Stimulated activated CD8-positive, alpha-beta memory T cell treated with anti-CD3 and anti-CD28 coated beads, Interleukin-12 subunit alpha, Interleukin-12 subunit beta, amount 100 ng/mL, for 4 hours (primary cell): ENCODE measurements at places on chromosomes 11 and 22.

DNA sequence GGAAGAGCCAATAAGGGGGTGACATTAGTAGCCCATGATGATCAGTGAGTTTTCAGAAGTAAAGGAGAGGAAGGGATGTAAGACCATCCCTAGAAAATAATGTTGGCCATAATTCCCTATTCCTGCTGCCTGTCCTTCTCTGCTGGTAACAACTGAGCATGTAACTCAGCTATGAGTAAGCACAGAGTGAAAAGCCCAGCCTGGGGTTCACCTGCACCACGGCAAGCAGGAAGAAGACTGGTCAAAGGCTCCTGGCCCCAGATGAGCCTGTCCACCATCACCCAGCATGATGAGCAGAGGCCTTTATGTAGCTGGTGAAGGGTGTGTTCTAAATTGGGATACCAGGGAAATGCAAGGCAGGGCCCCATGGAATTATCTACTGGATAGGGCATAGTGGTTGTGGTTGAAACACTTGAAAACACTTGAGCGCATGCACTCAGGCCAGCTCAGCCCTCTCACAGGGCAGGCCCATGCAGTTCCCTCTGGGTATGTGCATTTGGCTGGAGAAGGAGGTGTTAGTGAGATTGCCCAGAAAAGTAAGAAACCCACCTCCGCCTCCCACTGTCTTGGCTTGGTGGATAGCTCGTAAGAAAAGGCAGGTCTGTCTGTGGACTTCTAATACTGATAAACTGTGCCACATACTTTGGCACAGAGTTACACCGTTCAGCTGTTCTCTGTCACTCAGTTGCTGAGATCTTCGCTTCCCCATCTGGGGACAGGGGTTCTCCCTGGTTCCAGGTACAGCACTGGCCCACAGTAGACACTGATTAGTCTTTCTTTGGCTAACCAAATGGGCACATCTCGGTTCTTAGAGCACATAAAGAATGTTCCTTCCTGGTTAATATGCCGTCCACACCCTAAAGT lies 86.8 kb downstream of the AMOTL1 start:
- no peak for DNase-seq

- DNase-seq: no peak
These were observed 86.8 kb downstream of the TEAD1 start for GRCh38 chr11:12761029-12761428.

- DNase-seq: no peak
These were observed 1.4 kb upstream of the MUC2 start for GRCh38 chr11:1073261-1073724.

- DNase-seq: no peak
These were observed 468 bp downstream of the DDIAS start for GRCh38 chr11:82901922-82902485.

GRCh38 chr11:35427071-35427470 lies 7.7 kb upstream of the SLC1A2 start:
- no peak for DNase-seq

GRCh38 chr22:37212174-37212906 lies at the start of gene SSTR3:
TSS of gene SSTR3 (minus strand) at chr22:37212477. CDS start at chr22:37207803, 4,674 bp downstream.
- DNase-seq: no peak

- peak; percentile 52 for DNase-seq
These were observed 62.8 kb downstream of the BCR start for GRCh38 chr22:23243006-23243573.

DNA sequence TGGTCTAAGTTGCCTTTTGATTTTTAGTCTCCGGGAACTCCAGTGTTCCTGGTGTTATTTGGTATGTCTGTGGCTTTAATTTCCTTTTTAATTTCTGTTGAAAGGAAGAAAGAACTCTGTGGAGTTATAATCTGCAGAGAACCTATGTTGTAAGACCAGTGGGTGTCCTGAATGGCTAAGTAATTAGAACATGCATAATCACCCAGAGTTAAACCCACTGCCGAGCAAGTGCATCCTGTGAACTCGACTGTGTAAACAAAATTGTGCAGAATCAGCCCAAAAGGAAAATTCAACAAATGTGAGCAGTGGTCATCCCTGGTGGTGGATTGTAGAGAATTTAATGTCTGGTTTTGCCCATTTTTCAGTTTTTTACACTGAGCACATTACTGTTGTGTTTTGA lies 162.5 kb downstream of the COMMD9 start:
- no peak for DNase-seq

DNA sequence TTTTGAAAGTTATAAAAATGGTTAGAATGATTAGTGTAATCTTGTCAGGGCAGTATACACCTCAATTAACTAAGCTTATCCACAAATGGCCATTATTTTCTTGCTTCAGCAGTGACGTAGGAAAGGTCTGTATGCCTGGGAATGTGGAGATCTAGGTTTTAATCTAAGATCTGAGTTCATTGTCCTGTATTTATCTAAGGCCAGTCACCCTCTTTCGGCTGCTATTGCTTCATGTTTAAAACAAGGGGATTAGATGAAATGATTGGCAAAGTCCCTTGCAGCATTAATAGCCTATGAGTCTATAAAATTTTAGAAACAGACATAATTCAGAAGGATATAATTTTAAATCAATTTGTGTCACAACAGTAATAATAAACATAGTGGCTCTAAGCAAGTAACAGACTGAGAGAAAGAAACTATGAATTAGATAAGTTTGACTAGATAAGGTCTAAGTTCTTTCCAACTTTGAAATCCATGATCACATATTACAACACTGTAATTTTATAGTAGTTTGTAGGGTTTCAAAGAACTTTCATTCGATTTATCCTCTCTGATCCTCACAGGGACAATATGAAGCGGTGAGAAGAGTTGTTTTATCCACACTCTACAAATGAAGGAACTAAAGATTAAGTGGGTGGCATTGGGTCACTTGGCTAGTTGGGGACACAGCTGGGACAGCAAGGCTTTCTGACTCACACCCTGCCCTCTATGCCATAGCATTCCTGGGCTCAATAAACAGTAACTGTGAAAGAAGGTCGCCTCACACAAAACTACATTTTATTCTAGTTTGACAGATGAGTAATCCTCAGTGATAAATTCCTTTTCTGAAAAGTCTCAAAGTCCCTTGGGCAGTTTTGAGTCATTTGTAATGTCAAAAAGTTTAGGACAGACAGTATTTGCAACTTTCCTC lies 60.6 kb upstream of the RDX start:
- no peak for DNase-seq

GRCh38 chr11:121591405-121592033 lies 138.8 kb upstream of the SORL1-AS1 start:
- peak; percentile 18 for DNase-seq

- no peak for DNase-seq
These were observed 32.2 kb downstream of the DNHD1 start for GRCh38 chr11:6529266-6529665.

- DNase-seq: no peak
These were observed 31.6 kb downstream of the SIK2 start for GRCh38 chr11:111633756-111634362.

DNA sequence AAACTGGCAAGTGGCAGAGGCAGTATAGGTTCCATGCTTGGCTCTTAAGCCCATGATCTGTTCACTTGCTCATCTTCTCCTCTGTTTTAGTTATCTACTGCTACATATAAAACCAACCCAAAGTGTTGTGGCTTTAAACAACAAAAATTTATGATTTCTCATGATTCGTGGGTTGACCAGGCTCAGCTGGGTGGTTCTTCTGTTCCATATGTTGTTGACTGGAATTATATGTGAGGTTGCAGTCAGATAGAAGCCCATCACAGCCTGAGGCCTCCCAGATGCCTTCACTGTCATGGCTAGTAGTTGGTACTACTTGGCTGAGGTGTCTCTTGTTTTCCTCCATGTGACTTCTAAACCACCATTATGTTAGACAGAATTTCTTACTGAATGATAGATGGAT lies 632.6 kb downstream of the NELL1 start:
- DNase-seq: no peak

- no peak for DNase-seq
These were observed 43.2 kb upstream of the BLID start for GRCh38 chr11:122159173-122159721.

DNA sequence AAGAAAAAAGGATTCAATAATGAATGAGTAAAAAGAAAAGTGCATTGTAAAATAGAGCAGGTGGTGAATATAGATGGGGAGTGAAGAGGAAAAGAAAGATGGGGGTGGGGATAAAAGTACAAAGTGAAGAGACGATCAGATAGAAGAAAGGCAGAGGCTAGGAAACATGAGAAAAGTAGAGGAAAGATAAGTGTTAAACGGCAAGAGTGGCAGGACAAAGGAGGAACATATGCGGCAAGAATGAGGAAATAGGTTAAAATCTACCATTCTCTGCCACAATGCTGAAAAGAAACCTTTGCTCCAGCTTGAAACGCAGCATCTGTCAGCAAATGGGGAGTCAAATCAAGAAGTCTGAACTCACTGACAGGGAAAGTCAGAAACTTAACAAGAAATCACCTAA lies 6.8 kb downstream of the FUT4 start:
- DNase-seq: no peak

- DNase-seq: no peak
These were observed 54.8 kb upstream of the FDX1 start for GRCh38 chr11:110374921-110375320.

DNA sequence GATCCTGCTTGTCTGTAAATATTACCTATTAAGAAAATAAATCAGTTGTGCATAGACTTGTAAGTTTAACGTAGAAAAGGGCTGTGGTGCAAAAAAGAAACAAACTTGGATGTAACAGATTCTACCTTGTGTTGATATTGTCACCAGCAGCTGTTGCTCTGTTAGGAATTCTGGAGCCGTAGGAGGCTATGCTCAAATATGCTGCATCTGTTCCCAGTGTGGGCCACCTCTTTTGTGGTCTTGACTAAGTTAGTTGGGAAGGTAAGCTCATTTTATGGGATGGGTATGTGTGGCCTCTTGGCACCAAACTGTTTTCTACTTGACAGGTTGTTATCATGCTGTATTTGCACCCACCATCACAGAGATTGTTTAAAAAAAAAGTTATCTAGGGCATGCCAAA lies 29.4 kb upstream of the RAG2 start:
- DNase-seq: no peak

DNA sequence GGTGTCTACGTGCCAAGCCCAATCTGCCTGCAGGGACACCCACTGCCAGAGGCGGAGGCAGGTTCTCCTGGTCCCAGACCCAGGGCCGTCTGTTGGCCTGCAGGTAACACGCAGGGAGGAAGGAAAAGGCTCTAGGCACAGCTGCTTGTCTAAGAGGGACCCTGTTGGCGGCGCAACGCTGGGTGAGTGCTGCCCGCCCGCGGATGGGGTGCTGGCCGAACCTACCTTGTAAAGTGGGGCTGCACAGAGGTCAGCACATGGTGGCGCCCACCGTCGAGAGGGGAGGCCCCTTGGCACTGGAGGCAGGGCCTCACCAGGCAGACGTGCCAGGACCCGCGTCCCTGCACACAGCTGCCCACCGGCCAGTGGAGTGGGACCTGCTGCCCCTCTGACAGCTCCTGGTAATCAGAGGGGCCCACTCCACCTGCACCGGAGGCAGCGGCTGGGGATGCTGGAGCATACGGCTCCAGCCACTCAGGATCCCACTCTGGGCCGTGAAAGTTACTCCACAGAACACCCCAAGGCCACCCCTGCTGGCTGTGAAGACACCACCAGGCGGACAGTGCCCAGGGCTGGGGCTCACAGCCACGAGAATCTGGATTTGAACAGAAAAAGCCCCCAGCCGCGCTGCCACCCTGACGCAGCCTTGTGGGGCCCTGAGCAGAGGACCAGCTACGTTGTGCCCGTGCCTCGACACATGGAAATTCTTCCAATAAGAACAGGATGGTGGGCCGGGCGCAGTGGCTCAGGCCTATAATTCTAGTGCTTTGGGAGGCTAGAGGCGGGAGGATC lies 24.0 kb downstream of the TBX1 start:
- DNase-seq: no peak

GRCh38 chr11:129209891-129210830 lies 18.0 kb upstream of the ARHGAP32 start:
- no peak for DNase-seq

DNA sequence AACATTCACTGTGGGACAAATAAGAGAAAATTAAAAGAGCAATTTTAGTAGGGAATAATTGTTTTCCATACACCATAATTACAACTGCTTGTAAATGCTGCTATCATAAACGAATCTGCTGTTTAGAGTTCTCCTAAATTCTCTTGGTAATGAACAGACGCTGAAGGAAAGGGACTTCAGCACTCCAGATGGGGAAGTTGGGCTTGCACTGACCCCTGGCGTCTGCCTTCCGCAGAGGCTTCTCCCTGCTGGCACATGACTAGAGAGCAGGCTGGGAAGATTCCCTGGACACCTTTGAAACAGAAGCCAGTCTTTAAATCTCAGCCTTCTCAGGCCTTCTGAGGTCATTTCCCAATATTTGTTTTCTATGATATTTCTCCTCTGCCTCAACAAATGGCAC lies 84.1 kb downstream of the NXPE2 start:
- DNase-seq: no peak

GRCh38 chr11:15179167-15179566 lies 64.4 kb downstream of the INSC start:
- DNase-seq: no peak

GRCh38 chr11:44711113-44711786 lies 15.5 kb upstream of the TSPAN18 start:
- no peak for DNase-seq

DNA sequence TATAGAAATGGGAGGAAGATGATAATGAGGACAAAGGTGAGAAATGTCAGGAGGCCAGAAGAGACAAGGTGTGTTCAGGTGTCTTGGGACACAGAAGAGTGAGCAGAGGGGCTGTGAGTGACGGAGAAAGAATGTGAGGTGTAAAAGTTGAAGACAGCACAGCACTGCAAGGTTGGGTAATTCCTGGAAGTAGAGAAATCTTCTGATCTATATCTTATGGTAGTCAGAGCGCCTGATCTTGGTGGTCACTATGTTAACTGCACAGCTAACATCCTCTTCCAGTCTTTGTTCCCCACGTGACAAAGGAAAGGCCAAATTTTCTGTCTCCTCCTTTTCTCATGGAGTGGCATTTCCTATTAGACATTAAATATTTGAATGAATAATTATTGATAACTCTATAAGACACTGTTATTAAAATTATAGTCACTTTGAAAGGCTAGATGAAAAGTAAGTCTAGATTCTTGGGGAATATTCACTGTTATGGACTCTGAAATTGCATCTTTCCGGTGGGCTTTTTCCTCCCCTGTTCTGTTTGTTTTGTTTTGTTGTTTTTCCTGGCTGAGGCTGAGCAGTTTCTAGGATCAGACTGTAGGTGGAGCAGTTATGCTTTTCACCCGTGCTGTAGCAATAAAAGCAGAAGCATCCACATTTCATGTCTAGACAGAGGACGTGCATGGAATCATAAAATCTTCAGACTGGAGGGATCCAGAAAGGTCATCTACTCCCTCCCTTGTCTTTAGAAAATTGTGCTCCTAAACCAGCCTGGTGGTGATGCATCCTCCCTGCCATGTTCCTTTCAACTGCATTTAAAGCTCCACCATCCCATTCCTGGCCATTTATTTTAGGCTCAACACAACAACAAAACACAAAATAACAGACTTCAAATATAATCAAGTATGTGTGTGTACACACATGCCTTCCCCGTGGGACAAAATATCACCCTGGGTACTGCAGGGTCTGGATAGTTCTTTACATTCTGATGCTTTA lies 26.6 kb downstream of the SC5D start:
- DNase-seq: no peak

DNA sequence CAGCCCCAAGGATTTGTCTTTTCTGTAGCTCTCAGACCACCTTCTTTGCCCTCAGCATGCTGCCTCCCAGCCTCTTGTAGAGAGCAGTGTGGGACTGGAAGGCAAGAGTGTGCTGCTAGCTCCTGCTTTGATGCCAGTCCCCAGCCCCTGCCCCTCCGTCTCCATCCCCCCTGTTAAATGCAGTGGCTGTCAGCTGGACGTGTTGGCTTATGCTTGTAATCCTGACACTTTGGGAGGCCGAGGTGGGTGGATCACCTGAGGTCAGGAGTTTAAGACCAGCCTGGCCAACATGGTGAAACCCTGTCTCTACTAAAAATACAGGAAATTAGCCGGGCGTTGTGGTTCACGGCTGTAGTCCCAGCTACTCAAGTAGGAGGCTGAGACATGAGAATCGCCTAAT lies 15.5 kb downstream of the SNRPD3 start:
- DNase-seq: no peak
